HFFc6 (cell line): ENCODE measurements at places on chromosomes 2 and 18. TPM values are rescaled to one million over a fixed set of nuclear protein-coding genes. Genes with fewer than 3 reads are reported as not detected.
A peak's percentile ranks its signal among the peaks of the same experiment; 100 is the strongest.

GRCh38 chr18:37575646-37576045 lies 10.0 kb upstream of the CELF4 start:
- no peaks in the 10 kb centered on the region for H3K4me1 ChIP-seq
- H3K27ac ChIP-seq, result no peak overlapping the region
- H3K36me3 ChIP-seq, result no peaks in the 10 kb centered on the region
- H3K4me3 ChIP-seq, result no peak overlapping the region

The SERPINB10 gene
- 2.1 to 3.7 TPM (median 2.8 TPM) in 3 replicates for total RNA-seq

- DNase-seq, result no peak
- H3K27me3 ChIP-seq, result no peaks in the 10 kb centered on the region; the same call in 1 of the 2 replicates
- H3K4me3 ChIP-seq, result no peak overlapping the region
- no peaks in the 10 kb centered on the region for H3K36me3 ChIP-seq
- peaks cover 32% of the 10 kb centered on the region for H3K4me1 ChIP-seq
Observed at GRCh38 chr2:9805435-9806297, 37.6 kb upstream of the TAF1B start.

The IHH gene
- not detected in 2 replicates for total RNA-seq

GRCh38 chr2:126899616-126900185 lies 1.0 kb downstream of the TEX51 start:
- peaks cover 5% of the 10 kb centered on the region for H3K27me3 ChIP-seq
- no peak for DNase-seq
- no peak overlapping the region for H3K4me3 ChIP-seq
- H3K36me3 ChIP-seq, result no peaks in the 10 kb centered on the region

DNA sequence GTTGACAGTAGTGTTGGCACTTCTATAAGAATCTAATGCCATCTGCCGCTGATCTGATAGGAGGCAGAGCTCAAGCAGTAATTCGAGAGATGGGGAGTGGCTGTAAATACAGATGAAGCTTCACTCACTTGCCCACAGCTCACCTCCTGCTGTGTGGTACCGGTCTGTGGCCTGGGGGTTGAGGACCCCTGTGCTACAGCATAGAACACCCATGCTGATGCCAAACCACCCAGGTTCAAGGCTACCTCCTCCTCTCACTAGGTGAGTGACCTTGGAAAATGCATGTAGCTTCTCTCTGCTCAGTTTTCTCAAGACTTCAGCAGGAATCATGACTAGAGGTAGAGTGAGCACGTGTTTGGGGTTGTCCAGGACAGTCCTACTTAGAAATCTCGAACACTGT lies 263.4 kb downstream of the SH3BP4 start:
- H3K36me3 ChIP-seq, result no peaks in the 10 kb centered on the region
- no peak overlapping the region for H3K4me3 ChIP-seq
- DNase-seq, result no peak
- peaks cover 8% of the 10 kb centered on the region for H3K27me3 ChIP-seq
- H3K27ac ChIP-seq, result no peak overlapping the region

GRCh38 chr18:48762836-48763718 lies 187.7 kb downstream of the SMAD7 start:
- no peak for DNase-seq
- no peak overlapping the region for H3K27ac ChIP-seq
- H3K36me3 ChIP-seq, result peaks cover 44% of the 10 kb centered on the region
- H3K27me3 ChIP-seq, result peaks cover 5% of the 10 kb centered on the region

The CD8B2 gene
- total RNA-seq, result not detected in 3 replicates

DNA sequence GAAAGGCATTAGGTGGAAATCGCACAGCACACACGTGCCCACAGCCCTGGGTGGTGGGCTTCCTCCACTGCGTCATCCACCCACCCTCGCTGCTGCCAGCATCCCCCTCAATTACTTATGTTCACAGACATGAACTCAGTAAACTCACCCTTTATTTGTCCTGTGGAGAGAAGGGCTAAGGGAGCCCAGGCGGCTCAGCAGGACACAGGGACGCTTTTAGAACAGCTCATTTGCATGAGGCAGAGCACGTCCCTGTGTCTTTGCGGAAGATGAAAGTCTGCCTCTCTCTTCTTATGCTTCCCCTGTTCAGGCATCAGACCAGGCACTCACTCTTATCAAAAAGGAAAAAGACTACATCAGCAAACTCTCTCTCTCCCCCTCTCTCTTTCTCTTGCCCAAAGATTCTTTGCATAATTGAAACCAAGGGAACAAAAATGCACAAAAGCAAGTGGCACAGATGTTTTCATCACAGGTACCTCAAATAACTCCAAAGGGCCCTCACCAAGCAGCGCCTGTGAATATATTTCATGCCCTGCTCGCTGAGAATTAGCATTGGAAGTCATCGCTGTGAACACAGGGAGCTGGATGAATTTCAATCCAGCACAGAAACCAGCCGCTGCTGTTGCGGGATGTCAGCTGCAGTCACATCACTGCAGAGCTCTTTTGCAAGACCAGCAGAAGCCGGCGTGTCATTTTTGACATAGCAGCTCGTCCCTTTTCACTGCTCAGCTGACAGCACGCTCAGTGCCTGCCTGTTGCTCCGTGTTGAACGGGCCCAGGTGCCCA lies 376.3 kb upstream of the MYT1L start:
- no peaks in the 10 kb centered on the region for H3K4me1 ChIP-seq
- no peak overlapping the region for H3K27ac ChIP-seq
- H3K27me3 ChIP-seq, result peaks cover 2% of the 10 kb centered on the region; the same call in 1 of the 2 replicates
- no peak for DNase-seq

DNA sequence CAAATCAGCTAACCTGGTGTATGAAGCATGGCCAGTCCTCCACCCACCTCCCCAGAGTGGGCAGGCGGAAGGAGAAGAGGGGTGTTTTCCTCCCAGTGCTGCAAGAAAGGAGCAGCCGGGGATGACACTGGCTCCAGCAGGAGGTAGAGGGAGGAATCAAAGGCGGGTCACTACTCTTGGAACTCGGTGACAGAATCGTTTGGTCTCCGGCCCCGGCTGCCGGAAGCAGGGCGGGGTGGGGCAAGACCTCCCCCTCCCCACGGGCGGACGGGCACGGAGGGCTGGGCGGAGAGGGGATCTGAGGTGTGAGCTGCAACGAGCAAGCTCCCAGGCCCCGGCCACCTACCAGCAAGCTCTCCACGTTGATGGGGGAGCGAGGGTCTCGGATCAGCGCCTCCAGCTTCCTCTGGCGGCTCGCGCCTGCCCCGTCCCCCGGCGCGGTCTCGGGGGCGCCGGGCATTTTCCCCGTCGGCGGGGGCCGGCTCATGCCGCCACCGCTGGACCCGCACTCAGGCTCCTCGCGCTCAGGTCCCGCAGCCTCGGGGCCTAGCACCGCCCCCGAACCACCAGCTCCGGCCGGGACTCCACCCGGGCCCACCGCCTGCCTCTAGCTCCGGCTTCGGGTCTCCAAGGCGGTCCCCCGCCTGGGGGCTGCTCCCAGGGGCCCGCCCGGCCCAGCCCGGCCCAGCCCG lies 640 bp downstream of the ROCK2 start:
- peak overlapping the region; percentile 92 for H3K27ac ChIP-seq
- H3K36me3 ChIP-seq, result no peaks in the 10 kb centered on the region
- peaks cover 46% of the 10 kb centered on the region for H3K4me1 ChIP-seq
- DNase-seq, result no peak

DNA sequence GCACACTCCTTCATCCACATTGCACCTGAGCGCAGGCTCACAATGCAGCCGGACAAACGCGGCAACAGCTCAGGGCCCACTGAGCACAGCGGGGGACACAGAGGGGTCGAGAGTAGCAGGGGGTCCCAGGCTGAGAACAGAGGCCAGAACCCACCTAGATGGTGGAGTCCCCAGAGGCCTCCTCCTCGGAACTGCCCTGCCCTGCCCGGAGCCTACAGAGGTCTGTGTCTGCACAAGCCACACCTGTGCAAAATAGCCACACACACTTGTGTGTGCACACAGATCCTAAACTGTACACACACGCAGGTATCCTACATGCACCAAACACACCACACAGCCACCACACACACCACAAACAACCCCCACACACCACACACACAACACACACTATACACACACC lies 72.8 kb downstream of the TMEM18 start:
- no peaks in the 10 kb centered on the region; the same call in none of the 2 replicates for H3K27me3 ChIP-seq
- no peak for DNase-seq
- H3K27ac ChIP-seq, result no peak overlapping the region

DNA sequence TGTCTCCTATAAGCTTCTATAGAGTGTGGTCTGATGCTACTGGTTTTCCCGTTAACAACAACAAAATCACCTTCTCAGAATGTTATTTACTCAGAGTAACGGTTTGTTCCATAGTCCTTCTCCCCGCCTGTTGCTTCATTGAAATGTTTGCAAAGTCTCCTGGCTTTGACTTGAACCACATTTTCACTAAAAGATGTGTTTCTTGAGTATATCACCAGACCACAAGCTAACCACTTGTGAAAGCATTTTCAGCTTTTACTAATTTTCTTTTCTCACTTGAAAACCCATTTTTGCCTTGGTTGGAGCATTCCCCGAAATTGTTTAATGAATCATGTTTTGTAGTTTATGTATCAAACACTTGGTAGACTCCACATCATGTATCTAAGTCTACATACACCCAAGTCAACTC lies 121.2 kb downstream of the DPP4 start:
- no peaks in the 10 kb centered on the region for H3K36me3 ChIP-seq
- H3K4me3 ChIP-seq, result no peak overlapping the region
- no peaks in the 10 kb centered on the region for H3K4me1 ChIP-seq

DNA sequence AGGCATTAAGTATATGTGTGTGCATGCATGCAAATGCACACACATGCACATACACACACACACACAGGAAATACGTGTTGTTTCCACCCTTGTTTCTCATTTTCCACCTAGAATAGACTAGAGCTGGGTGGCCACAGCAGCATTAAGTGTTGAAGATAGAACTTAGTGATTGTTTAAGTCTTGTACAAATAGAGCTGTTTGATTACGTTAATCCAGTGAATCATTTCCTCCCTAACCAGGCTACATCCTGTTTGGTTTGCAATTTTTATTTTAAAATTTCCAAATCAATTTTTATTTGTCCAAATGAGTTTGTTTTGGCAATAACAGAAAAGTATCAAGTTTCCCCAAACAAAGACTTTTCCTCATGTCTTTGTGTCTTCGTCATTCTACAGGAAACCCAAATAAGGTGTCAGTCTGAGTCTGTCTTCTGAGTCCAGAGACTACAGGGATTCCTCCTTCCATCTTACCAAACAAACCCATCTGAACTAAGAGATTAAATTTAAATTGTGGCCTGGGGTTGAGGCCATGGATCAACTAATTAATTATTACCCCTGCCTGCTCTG lies 74.6 kb upstream of the GALNT5 start:
- peak overlapping the region; percentile 61 for H3K4me3 ChIP-seq
- H3K27me3 ChIP-seq, result no peaks in the 10 kb centered on the region
- H3K27ac ChIP-seq, result peak overlapping the region; percentile 94
- H3K36me3 ChIP-seq, result peaks cover 11% of the 10 kb centered on the region
- H3K4me1 ChIP-seq, result peaks cover 73% of the 10 kb centered on the region

GRCh38 chr2:207683879-207684627 lies 27.4 kb upstream of the CCNYL1 start:
- H3K27ac ChIP-seq, result peak overlapping the region; percentile 40
- H3K4me1 ChIP-seq, result peaks cover 18% of the 10 kb centered on the region
- peaks cover 15% of the 10 kb centered on the region for H3K27me3 ChIP-seq
- peak; percentile 79 for DNase-seq
